ENCODE measurements at places on chromosomes 12 and 14.

DNA sequence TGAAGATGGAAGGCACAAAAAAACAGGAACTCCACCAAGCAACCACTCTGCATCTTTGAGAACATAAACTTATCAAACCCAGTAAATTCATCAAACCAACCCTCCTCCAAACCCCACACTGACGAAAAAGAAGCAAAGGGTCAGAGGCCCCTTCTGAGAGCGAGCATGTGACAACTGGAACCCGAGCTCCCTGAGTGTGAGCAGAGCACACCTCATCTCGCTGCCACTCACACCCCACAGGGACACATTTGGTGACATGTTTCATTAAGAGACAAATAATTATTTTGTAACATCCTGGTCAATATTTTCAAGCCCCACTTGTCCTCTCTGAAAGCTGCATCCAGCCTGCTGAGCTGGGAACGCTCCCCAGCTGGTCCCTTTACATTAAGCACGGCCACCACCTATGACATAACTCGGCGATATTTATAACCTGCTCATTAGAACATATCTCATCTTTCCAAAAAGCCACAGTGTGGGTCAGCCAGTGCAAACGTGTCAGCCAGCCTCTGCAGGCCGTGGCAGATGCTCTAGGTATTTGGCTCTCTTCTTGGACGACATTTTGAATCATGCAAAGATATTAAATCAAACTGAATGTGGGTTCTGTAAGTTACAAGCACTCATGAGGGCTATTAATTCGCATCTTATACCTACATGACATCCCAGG, 120.1 kb downstream of the TTC7B start:
- DNase-seq, result no peak

DNA sequence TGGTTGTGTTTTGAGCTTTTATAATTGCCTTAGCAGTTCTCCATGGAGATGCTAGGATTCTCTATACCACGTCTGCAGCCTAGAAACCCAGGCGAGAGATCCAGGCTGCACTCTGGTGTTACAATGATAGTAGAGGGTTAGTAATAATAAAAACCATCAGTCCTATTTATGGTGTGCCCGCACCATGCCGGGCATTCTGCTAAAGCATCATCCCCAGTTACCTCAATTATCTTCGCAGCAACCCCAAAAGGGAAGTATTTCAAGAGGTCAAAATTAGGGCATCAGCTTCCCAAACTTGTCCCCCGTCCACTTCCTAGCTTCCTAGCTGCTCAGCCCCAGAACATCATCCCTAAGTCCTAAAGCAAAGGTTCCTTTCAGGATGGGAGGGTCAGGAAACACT, 3.2 kb downstream of the SYNE3 start:
- no peak for DNase-seq

GRCh38 chr14:38255673-38256532, at the start of gene CLEC14A:
Gene CLEC14A (minus strand): TSS chr14:38256093. CDS start chr14:38256022, 71 bp downstream.
- DNase-seq, result no peak

- DNase-seq, result no peak
Measured at GRCh38 chr12:122918827-122919226, 22.9 kb upstream of the VPS37B start.

DNA sequence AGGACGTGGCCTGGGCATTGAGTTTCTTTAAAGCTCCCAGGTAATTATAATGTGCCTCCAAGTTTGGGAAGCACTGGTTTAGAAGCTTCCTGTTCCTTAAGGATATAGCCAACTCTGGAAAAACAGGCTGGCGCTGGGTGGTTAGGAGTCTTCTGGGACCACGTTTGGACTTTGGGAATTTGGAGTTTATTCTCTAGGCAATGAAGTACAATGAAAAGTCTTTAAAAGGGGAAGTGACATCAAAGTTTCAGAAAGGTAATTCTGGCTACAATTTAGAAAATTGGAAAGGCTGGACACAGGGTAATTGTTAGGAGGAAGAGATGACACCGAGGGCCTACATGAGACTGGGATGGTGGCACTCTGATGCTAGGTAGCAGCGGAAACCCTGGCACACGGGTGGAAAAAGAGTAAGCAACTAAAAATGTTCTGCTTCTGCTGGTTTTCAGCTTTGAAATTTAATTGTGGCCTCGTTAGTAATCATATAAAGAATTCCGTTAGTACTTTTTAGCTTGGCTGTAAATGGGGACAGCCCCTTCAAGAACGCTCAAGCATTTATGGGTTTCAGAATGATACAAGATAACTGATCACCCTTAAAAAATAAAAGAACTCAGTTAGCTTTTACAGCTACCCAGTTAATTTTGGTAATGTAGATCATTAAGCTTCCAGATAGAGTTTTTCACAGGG, 12.7 kb upstream of the DCP1B start:
- no peak for DNase-seq

- no peak for DNase-seq
Measured at GRCh38 chr14:74763803-74764531, 851 bp downstream of the YLPM1 start.

GRCh38 chr12:65656891-65657351, 167.4 kb upstream of the HMGA2 start:
- peak; percentile 2 for DNase-seq

GRCh38 chr12:19550626-19551025, 111.3 kb downstream of the AEBP2 start:
- DNase-seq, result peak; percentile 20

DNA sequence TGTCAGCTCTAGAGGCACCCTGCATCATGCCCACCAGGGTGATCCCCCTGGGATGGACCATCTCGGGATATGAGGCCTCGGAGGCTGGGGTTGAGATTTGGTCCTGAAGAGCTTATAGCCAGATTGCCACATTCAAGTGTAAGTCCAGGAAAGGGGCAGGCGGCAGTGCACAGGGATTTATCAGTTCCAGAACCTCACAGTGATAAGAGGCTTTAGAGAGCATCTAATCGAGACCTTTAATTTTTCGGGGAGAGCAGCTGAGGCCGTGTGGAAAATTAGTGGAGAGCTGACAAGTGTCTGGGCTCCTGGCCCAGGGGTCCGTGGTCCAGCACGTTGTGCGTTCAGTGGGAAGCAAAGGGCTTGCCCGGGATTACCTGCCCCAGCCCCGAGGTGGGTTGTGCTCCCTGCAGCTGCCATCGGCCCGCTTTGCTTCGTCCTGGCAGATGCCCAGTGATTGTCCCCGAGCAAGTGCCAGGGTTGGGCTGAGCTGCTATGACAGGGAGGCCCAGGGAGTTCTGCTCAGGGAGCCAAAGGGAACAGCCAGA, 52.1 kb downstream of the C14orf132 start:
- no peak for DNase-seq

GRCh38 chr12:14369311-14369710, 3.8 kb downstream of the ATF7IP start:
- no peak for DNase-seq

GRCh38 chr14:78519863-78520262, 349.7 kb downstream of the NRXN3 start:
- no peak for DNase-seq

GRCh38 chr14:25003537-25003936, 46.4 kb downstream of the STXBP6 start:
- no peak for DNase-seq

- DNase-seq, result peak; percentile 38
Measured at GRCh38 chr12:121578230-121579189, 2.3 kb downstream of the KDM2B start.

All from GM06990 (cell line).